ENCODE measurements at places on chromosomes 12 and 14.

- DNase-seq = peak; percentile 89
Observed at GRCh38 chr12:55931780-55932550, 1.0 kb downstream of the DGKA start.

- DNase-seq = peak; percentile 5
Observed at GRCh38 chr12:117646520-117646919, 285.1 kb upstream of the NOS1 start.

GRCh38 chr14:90484291-90484690 lies 87.5 kb downstream of the CALM1 start:
- DNase-seq = no peak

DNA sequence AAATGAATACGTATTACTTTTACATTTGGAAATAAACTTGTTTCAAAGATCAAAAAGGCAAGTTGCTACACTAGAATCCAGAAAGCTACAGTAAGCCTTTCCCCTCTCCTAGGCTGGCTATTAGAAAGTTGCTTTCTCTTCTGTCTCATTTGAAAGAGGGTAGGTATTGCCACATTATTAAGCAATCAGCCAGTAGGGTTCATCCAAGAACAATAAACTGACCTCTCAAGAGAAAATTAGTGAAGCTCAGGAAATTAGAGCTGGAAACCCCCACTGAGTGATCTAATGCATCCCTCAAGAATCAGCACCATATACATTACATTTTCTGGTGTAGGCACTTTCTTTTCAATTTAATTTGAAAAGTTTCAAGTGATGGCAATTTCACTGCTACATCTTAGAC lies 4.5 kb upstream of the TMEM233 start:
- no peak for DNase-seq

- no peak for DNase-seq
Observed at GRCh38 chr14:77911356-77911755, 111.4 kb downstream of the ADCK1 start.

- DNase-seq = no peak
Observed at GRCh38 chr14:23727566-23728335, 91.6 kb downstream of the DHRS2 start.

DNA sequence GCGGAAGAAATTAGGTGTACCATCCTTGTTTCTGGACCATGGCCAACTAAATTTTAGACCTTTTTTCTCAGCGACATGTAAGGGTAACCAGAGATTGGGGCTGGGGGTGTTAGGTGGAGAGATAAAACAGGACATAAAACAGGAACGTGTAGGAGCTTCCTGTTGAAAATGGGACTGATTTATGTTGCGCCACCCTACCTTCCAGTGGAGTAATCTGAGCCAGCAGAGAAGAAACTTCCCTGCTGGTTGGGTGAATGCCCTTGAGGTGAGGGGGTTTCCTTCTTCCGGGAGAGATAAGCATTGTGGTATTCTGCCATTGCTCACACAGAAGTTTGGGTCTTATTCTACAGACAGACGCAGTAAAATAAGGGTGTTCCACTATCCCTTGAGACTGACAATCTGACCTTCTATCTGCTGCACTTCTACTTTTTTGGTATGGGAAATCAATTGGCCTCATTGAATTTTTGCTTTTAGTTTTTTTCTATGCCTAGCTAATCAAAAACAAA lies 417.6 kb downstream of the PCNX1 start:
- DNase-seq = peak; percentile 55

DNA sequence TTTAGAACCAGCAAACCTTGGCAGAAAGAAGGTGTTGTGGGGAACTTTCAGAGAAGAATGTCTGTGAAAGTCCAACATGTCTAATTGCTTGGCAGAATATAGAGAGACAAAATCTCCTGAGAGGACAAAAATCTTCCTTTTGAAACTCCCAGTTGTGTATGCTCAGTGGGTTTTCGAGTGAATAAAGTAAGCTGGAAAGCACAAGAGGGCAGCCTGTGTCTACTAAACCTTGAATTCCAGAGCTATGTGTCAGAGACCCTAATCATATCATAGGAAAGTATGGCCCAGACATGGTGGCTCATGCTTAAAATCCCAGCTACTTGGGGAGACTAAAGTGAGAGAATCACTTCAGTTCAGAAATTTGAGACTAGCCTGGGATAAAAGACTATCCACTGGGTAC lies 661.2 kb downstream of the SLC16A7 start:
- peak; percentile 12 for DNase-seq

DNA sequence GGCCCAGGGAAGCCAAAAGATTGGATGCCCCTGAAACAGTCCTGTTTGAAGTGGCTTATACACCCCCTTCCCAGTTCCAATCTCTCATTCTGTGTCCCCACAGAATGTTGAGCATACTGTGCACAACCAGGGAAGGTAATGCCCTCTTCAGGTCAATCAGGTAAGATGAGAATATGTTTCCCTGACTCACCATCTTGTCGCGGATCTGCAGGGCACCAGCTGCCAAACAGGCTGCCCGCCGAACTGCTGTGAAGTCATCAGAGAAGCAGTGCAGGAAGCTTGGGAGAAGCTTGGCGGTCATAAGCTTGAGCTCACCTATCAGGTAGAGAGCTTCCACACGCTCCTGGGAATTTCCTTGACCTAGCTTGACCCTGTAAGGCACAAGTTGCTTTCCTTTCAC lies 9.6 kb downstream of the RIOX1 start:
- DNase-seq = no peak

- no peak for DNase-seq
Observed at GRCh38 chr12:6957151-6957701, 6.1 kb downstream of the PTPN6 start.

GRCh38 chr14:61280526-61281185 lies 482 bp downstream of the TMEM30B start:
- DNase-seq = peak; percentile 74

DNA sequence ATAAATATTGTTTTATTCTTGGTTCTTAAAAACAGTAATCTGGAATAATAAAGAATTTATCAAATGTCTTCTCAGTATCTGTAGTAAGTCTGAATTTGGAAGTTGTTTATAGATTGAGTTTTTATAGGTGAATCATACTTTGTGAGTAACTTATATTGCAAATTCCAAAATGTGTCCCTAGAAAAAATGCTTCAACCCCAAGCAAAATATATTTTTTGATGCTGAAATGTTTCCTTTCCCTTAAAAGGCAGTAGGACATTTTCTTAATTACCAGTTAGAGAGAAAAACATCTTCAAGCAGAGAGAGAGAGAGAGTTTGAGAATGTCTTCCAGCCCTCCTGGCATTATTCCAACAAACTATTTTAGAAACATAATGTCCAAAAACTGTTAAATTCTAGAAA lies 37.9 kb downstream of the PELI2 start:
- DNase-seq = no peak

GRCh38 chr12:93056971-93057535 lies 128.0 kb upstream of the EEA1 start:
- DNase-seq = no peak

GRCh38 chr12:4873947-4874346 lies 35.8 kb upstream of the KCNA1 start:
- no peak for DNase-seq

DNA sequence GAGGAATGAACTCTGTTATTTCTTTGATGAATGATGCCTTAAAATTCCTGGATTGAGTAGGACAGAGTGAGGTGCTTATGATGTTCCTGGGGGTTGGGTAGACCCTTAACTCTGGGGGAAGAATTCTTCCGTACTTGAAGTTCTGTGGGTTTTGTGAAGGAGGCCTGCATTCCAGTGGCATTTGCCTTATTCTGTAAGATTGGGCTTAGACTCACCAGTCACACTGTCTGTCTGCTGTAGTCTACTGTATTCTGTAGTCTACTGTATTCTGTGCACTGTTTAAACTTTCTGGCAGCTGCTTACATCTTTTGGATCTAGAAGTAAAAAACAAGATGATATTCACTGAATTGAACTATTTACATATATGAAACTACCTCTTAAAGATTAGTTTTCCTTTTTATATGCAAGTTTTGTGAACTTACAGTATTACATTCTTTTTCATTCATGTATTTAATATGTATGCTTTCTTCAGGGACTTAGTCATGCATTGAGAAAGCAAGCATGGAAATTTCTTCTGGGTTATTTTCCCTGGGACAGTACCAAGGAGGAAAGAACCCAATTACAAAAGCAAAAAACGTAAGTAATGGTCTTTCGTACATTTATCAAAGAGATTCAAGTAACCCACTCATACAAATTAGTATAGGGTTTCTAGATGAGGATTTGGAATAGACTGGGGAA lies 42.3 kb upstream of the TPH2 start:
- DNase-seq = no peak

GRCh38 chr14:100898935-100899883 lies 4.3 kb downstream of the RTL1 start:
- DNase-seq = peak; percentile 67

DNA sequence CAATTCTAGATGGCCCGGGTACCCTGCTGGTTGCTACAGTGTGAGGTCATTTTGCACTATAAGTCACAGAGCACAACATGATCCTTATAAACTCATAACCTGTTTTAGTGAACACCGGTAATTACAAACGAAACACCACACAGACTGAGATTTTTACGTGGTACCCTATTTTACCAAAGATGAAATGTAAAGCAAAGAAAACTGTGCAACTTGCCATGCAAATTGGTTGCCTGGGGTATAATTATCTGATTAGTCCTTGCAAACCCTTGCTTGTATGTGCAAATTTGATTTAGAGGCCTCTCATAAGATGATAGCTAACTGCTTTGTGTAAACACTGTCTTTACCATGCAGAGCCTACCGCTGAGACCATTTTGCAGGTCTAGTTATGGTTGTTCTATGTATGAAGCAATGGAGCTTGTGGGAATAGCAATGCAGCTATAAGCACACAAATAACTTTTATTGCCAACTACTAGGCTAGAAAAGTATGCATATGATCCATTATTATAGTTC lies 372.1 kb upstream of the FAR2 start:
- no peak for DNase-seq

DNA sequence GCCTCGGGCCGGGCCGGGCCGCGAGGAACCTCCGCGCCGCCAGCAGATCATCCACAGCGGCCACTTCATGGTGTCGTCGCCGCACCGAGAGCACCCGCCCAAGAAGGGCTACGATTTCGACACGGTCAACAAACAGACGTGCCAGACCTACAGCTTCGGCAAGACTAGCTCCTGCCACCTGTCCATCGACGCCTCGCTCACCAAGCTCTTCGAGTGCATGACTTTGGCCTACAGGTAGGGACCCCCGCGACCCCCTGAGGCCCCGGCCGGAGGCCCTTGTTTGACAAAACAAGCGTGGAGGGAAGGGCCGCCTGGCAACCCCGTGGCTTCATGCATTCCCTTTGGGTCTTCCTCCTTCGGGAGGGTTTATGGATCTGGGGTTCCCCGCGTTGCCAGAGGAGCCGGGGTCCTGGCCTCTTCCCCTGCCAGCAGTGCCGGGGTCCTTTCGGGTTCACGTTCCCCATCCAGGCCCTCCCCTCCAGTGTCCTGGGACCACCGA lies 526 bp downstream of the MLXIP start:
- DNase-seq = peak; percentile 44

DNA sequence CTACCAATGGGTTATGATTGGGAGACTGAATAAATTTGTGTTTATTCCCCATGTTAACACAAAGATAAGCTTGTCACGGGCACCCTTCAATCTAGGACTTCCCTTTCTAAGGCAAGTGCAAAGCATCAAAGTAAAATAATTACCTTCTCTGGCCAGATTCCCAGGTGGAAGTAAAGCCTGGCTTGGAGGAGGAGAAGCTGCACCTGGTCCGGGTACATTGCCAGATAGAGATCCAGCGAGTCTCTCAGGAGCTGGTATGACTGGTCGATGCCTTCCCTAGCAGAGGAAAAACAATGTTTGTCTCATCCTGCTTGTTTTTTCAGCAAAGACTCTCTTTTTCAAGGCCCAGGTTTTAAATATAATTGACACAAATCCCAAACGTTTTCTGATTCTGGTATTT lies 24.9 kb downstream of the FBXO21 start:
- DNase-seq = peak; percentile 72
